ENCODE measurements at places on chromosomes 16 and 17.

GRCh38 chr16:51433599-51433998, 282.5 kb upstream of the SALL1 start:
- no peak for DNase-seq

DNA sequence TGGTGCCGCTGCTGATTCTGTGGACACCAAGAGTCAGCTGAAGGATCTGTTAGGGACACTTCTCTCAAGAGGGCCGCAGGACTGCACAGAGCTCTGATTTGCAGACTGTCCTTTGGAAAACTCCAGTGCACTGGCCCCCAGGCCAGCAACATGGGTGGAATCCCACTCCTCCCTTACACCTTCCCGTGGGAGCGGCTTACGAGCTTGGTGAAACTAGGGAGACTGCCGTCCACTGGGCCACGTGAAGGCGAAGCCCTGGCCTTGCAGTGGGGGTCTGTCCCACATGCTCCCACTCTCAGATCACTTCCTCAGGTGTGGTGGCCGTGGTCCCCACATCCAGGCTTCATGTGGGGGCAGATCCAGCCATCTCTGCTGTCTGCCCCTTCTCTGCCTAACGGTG, 36.4 kb downstream of the PSME3IP1 start:
- no peak for DNase-seq

GRCh38 chr17:49996495-49997300, 1.7 kb upstream of the DLX3 start:
- DNase-seq: peak; percentile 70

GRCh38 chr17:35103271-35103670, 16.4 kb downstream of the RAD51D start:
- no peak for DNase-seq

All from activated CD8-positive, alpha-beta T cell treated with anti-CD3 and anti-CD28 coated beads, Interleukin-2, amount 10 ng/mL, durations not matched to agents 7 days and 5 days (primary cell).